ENCODE measurements at places on chromosomes 3 and 15. TPM values are rescaled to one million over a fixed set of nuclear protein-coding genes. Genes with fewer than 3 reads are reported as not detected.

DNA sequence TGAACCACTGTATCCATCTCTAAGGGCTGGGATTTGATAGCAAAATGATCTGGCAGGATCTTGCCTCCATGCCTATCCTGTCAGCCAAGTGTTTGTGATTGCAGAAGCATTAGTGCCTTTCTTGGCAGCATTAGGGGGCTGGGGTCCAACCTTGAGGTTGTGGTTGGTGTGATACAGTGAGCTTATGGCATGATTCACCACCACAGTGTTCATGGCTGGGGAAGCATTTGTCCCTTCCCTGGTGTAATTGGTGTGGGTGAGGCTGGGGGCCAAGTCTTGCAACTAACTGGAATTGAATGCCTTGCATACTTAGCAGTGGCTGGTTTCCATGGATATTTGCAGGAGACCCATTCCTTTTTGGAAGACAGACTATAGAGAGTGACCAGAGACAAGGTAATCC lies 271.0 kb upstream of the TBL1XR1 start:
- no peak overlapping the region for H3K27ac ChIP-seq
- DNase-seq = no peak
- H3K27me3 ChIP-seq = no peaks in the 10 kb centered on the region
- no peak overlapping the region for H3K4me3 ChIP-seq
- H3K4me1 ChIP-seq = no peaks in the 10 kb centered on the region

The SH2D7 gene
- not detected for total RNA-seq

DNA sequence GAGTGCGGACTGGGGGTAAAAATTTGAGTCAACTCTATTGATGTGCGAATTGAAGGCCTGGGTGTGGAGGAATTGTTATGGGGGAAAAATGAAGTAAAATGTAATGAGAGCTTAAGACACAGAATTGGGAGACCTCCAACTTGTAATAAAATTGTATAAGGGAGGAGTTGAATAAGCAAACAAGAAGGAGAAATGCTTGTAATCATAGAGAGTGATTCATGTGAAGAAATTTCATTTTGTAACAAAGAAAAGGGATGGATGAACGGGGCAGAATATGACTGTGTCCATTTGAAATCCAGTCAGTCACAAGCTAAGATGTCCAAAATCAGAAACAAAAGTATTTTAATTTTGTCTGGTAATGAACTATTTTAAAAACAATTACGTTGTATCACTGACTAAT lies 552.3 kb downstream of the NAALADL2 start:
- H3K27me3 ChIP-seq = no peaks in the 10 kb centered on the region
- no peak for DNase-seq
- no peak overlapping the region for H3K4me3 ChIP-seq
- no peaks in the 10 kb centered on the region for H3K36me3 ChIP-seq
- no peaks in the 10 kb centered on the region for H3K4me1 ChIP-seq

GRCh38 chr15:59116141-59116540 lies 11.2 kb downstream of the CCNB2 start:
- no peak overlapping the region for H3K27ac ChIP-seq
- H3K4me3 ChIP-seq = no peak overlapping the region
- peaks cover 77% of the 10 kb centered on the region for H3K36me3 ChIP-seq
- no peaks in the 10 kb centered on the region for H3K27me3 ChIP-seq
- no peak for DNase-seq
- H3K4me1 ChIP-seq = peaks cover 4% of the 10 kb centered on the region

DNA sequence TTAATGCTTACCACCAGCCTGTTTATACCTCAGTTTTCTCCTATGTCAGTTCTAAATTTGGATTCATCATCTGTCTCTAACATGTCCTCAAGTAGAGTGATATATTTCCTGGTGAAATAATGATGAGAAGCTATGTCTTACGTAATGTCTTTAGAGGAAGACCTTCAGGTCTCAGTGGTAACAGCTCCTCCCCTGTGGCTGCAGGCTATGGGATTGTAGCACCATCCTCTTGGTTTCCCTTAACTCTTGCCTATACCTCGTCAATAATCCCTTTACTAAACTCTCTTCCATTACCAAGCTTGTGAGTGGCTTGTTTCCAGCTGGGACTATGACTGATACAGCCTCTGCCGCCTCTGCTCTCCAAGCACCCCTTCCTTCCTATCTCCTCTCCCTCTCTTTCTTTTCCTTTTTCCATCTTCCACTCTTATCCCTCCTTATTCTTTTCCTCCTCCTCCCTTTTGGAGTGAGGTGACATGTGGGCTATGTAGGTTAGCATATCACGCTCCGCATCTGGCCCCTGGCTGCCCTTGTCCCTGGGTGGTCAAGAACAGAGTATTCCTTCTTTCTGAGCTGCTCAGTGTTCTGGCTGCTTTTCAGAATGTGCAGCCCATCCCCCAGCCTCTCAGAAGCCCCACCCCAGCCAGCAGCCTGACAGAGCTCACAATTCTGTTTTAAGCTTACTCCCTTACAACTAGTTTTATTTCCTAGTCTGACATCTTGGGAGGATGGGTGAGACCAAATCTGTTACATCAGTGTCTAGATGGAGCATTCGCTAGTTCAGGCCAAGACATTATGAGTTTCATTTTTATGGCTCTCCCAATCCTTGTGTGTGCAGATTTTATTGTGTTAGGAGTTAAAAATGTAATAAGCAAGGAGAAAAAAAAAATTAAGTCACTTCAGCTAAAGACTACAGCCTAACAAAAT lies 75.0 kb upstream of the RNU6-1 start:
- no peak for DNase-seq
- H3K4me1 ChIP-seq = no peaks in the 10 kb centered on the region
- H3K27ac ChIP-seq = no peak overlapping the region
- no peaks in the 10 kb centered on the region for H3K36me3 ChIP-seq
- H3K4me3 ChIP-seq = no peak overlapping the region

- no peak overlapping the region for H3K4me3 ChIP-seq
- DNase-seq = no peak
- peaks cover 74% of the 10 kb centered on the region for H3K36me3 ChIP-seq
- peaks cover 40% of the 10 kb centered on the region for H3K4me1 ChIP-seq
- H3K27ac ChIP-seq = peak overlapping the region; percentile 83
Measured at GRCh38 chr3:4804161-4805058, 174.8 kb upstream of the BHLHE40 start.

The GOLGA6L7 gene
- total RNA-seq = not detected

DNA sequence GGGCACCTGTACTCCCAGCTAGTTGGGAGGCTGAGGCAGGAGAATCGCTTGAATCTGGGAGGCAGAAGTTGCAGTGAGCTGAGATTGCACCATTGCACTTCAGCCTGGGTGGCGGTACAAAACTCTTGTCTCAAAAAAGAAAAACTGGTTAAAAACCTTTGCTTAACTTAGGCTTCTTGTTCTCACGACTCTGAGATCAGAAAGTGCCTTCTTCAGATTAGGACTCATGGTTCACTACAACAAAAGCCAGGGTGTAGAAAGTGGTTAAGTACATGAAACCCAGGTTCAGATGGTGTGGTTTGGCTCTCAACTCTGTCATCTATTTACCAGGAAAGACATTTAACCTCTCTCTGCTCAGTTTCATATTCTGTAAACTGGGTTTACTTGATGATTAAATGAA lies 168.4 kb downstream of the TUSC7 start:
- no peaks in the 10 kb centered on the region for H3K27me3 ChIP-seq
- H3K4me3 ChIP-seq = no peak overlapping the region
- no peak for DNase-seq
- no peak overlapping the region for H3K27ac ChIP-seq

GRCh38 chr15:42154212-42154941 lies 2.1 kb downstream of the PLA2G4F start:
- H3K4me1 ChIP-seq = no peaks in the 10 kb centered on the region
- H3K27me3 ChIP-seq = no peaks in the 10 kb centered on the region
- H3K27ac ChIP-seq = no peak overlapping the region
- H3K36me3 ChIP-seq = peaks cover 8% of the 10 kb centered on the region
- H3K4me3 ChIP-seq = no peak overlapping the region
